ENCODE measurements at places on chromosomes 2 and 18.

GRCh38 chr2:7881063-7881462 is 800.8 kb upstream of the ID2 start:
- no peak for DNase-seq

- DNase-seq: no peak
Measured at GRCh38 chr2:234839285-234839684, 112.5 kb upstream of the SH3BP4 start.

- DNase-seq: no peak
Measured at GRCh38 chr2:235721625-235722024, 227.8 kb downstream of the AGAP1 start.

DNA sequence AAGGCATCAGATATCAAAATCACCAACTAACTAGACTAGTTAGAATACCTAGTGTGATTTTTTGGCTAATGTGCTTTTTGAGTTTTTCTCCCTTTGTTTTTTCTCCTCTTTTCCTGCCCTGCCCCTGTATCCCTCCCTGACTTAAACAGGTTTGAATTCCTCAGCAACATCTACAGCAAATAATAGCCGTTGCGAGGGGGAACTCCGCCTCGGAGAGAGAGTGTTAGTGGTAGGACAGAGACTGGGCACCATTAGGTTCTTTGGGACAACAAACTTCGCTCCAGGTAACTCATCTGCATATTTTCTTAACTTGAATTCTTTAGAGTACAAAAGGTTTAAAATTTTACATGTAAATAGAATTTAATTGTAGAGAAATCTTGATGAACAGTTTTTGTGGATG is 45.0 kb downstream of the CLIP4 start:
- no peak for DNase-seq

DNA sequence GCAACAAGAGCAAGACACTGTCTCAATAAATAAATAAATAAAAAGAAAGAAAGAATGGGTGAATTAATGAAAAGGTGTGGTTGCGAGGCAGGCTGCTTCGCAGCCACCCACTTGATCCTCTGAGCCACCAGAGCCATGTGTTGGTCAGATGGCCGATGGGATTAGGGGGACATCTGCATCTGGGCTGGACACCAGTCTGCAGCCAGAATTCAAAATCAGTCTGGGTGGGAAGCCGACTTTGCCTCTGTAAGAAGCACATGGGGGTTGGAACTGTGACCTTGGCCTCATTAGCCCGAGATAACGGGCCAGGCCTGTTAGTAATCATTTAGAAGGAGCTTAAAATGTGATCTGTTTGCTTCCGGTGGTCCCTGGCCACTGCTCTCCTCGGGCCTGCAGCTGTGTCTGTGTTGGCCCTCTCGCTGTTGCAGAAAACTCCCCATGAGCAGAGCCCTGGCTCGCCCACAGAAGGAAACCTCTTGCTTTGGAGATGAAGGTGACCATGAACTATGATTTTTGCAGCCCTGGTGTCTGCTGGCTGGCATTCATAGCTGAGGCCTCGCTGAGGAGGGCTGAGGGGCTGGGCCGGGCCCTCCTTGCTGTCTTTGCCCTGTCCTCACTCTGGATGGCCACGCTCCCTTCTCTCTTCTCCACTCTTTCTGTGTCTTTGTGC is 94.4 kb downstream of the DYSF start:
- DNase-seq: no peak

- no peak for DNase-seq
Measured at GRCh38 chr2:191041418-191042161, 27.6 kb upstream of the STAT1 start.

GRCh38 chr2:98550165-98550564 is 58.1 kb downstream of the COA5 start:
- DNase-seq: no peak

DNA sequence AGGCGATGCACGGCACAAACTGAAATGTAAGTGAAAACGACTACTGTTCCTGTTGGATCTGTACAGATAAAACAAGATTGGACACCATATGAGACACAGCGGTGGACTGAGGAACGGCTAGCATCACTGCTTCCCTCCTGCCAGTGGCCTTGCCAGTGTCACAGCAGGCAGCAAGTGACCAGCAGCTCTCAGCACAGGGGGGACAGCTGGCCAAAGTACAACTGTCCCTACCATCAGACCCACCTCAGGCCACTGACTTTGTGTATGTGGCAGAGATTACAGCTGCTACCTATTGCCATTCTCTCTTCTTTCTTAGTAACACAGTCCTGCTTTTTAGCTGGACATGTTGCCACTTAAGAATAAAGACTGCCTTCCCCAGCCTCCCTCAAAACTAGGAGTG is 80.0 kb upstream of the SLC66A3 start:
- no peak for DNase-seq

GRCh38 chr2:178101321-178102079 is 10.7 kb upstream of the RBM45 start:
- DNase-seq: no peak

GRCh38 chr18:45712061-45712460 is 11.9 kb upstream of the SLC14A1 start:
- no peak for DNase-seq

GRCh38 chr18:41765460-41765859 is 189.6 kb upstream of the PIK3C3 start:
- DNase-seq: no peak

GRCh38 chr2:172842511-172843265 is 107.0 kb downstream of the RAPGEF4 start:
- DNase-seq: no peak

DNA sequence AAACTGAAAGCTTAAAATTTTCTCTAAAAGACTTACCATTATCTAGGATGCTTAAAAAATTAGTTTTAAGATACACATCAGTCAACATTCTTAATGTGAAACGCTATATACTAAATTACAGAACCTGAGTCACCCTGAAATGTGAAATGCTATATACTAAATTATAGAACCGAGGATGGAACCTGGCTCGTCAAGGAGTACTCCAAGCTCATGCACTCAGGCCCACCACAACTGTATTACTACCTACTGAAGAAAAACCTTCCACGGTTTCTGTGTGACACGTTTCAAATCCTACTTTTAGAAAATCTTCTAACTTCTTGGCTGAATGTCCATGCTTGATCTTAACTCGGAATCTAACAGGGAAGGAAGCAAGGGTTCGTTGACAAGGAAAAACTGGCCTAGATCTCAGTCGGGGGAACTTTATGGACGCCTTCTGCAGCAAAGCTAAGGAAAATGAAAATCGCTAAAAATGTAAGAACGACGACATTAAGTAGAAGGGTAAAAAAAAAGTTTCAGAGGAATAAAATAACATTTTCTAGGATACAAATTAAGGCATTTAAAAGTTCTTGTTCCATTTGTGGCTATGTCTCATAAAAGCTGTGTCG is 1.4 kb downstream of the PRKD3 start:
- DNase-seq: no peak

DNA sequence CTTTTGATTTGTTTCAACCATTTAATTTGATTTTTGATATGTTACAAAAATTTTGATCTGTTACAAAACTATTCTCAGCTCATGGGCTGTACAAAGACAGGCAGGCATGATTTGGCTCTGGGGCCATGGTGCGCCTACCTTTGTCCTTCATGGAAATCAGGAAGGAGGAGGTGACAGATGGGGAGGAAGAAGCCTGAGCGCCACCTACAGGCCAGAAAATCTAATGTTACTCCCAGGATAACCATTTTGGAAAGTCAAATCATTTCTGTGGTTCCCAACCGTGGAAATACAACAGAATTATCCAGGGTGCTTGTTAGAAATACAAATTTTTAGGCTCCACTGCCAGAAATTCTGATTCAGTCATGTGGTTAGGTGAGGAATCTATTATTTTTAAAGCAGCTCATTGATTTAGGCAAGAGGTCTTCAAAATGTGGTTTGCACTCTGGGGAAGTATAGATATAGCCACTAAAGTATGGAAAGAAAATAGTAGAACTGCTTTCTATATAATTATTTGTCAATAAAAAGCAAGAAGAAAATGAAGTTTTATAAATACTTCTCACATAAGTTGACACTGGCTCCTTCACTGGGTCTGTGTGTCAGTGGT is 93.9 kb downstream of the EVA1A start:
- no peak for DNase-seq

- DNase-seq: no peak
Measured at GRCh38 chr2:224412141-224413015, 10.5 kb upstream of the FAM124B start.

- DNase-seq: no peak
Measured at GRCh38 chr2:67322353-67323001, 74.7 kb upstream of the ETAA1 start.

DNA sequence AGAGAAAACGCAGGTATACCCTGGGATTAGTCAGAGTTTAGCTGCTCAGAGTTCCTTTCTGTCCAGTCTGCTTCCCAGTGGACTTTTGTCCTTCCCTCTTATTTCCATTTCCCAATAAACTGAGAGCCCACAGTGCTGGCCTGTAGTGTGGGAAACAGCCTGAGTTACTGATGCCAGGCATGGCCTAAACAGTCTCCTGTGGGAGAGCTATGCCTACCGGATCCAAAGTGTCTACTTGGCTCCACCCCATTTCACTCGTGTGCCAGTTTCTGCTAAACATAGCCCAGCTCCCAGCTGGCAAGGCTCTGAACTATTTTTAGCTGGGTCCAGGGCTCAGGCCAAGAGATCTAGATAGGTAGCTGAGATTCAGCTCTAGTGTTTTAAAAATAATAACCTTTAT is 15.6 kb upstream of the PPP1CB start:
- no peak for DNase-seq

DNA sequence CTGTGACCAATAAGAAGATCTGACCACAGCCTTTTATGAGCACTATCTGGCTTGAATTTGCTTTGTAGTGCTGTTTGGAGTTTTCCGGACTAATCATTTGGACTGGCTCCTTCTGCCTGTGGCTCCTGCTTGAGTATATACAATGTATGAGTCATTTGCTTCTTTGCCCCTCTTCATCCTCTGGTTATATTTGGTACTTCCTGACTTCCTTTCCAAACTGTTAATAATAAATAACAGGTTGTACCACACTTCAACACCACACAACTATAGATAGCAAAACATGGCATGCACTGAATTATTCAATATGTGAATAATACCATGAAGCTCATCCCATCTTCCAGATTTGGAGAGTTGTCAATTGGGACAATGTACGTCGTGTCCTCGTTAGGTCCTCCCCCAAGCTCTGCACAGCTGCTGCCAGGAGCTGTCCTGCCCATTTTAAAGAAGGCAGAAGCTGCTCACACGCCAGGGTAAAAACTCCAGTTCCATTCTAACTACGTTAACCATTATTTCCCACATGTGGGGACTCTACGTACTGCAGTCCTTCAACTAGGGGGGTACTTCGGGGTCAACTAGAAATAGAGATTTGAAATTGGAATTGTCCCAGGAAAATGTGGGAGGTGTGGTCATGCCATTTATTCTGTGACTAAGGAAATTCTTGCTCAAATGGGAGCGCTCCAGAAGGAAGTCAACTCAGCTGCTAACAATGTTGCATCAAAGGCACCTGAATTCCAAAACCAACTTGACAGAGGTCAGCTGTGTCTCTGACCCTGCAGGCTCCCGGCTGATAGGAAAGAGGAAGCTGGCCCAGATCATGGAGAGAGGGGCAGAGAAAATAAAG is 38.1 kb downstream of the ST8SIA5 start:
- DNase-seq: no peak

DNA sequence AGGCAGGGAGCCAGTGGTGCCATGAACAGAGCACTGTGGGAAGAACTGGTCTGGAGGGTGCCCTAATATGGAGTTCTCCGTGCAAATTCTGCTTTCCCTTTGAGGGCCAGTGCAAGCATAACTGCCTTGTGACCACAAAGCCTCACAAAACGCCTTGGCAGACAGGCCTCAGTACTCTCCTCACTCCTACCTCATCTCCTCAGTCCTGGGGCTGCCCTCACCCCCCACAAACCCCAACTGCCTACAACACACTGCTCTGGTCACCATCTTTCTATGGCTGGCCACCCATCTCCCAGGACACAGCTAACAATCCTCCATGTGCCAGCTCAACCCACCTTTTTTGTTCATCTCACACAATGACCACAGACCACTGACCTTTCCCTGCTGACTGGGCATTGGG is 8.9 kb downstream of the COX5B start:
- DNase-seq: no peak

- no peak for DNase-seq
Measured at GRCh38 chr2:127024769-127025358, 82.1 kb downstream of the BIN1 start.

DNA sequence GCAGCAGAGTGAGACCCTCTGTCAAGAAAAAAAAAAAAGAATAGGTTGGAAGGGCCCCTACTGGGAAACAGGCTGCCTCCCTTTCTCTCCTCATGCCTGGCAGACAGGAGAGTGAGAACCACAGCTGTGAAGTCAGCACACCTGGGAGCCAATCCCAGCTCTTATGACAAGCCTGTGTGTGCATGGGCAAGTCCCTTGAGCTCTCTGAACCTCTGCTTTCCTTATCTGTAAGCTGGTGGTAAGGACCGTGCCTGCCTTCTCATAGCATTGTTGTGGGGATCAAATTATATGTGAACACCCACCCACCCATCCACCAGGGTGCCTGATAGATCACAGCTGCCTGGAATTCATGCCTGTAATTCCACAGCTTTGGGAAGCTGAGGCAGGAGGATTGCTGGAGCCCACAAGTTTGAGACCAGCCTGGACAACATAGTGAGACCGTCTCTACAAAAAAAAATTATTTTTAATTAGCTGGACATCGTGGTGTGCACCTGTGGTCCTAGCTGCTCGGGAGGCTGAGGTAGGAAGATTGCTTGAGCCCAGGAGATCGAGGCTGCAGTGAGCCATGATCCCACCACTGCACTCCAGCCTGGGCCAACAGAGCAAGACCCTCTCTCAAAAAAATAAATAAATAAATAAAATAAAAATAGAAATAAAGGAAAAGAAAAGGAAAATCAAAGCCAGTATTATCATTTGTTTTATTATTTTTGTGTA is 66.9 kb upstream of the MCFD2 start:
- DNase-seq: no peak

GRCh38 chr2:12465631-12466135 is 251.1 kb upstream of the TRIB2 start:
- no peak for DNase-seq

- DNase-seq: no peak
Measured at GRCh38 chr18:8901019-8901418, 195.7 kb downstream of the MTCL1 start.

GRCh38 chr18:74898965-74899364 is 301.3 kb downstream of the ZNF407 start:
- no peak for DNase-seq

DNA sequence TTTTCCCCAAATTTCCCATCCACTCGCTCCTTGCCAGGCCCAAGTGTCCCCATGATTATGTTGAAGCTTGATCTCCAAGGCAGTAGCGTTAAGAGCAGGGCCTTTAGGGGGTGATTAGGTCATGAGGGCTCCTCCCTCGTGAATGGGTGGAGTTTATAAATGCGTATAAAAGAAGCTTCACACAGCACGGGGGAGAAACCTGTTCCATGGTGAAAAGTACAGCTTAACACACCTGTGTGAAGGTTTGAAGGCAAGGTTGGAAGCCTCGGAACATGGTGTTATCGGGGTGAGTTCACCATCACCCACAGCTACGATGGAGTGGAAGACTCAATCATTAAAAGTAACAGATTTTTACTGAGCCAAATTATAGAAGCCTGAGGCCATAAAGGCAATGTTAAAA is 137.4 kb upstream of the ALKAL2 start:
- DNase-seq: no peak
